T-helper 17 cell (primary cell): ENCODE measurements at places on chromosomes 4 and X.
A peak's percentile ranks its signal among the peaks of the same experiment; 100 is the strongest.

GRCh38 chrX:9324676-9325075, 140.2 kb upstream of the TBL1X start:
- no peak for DNase-seq

DNA sequence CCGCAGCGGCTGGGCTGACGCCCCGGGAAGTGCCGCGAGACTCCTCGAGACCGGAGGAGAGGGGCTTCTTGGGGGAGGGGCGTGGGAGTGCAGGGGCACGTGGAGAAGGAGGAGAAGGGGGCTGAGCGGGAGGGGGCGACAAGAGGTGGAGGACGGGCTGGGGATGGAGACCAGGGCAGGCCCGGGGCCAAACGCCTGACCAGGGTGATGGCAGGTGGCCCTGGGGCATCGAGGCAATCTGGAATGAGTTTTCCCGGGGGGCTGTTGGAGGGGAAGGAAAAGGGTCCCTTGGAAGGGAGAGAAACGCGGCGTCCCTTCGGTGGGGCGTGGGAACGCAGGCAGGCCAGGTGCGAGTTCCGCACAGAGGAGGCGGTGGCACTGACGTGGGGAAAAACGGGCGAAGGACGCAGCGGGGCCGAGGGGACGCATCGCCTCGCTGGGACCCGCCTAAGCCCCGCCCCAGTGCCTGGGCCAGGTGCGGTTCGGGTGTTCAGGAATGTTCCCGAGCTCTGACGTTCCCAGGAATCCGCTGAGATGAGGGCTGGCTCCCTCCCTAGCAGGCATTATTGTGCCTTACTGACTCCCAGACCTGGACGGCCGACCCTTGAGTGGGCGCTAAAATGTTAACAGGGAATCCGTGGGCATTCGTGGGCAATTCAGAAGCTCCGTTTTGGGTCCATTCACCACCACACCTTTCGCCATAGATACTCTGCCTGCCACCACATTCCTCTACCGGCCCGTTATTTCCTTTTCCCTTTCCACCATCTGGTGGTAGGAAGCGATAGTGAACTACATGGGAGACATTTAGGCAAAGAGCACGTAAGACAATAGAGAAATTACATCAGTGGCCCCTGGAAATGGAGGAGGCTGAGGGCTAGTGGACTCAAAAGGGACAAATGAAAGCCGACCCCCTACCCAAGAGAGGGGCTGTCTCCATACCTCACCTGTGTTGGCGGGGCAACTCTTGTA, 795 bp upstream of the SH3KBP1 start:
- DNase-seq = peak; percentile 33

- no peak for DNase-seq
These were observed 4.1 kb downstream of the FOXP3 start for GRCh38 chrX:49260221-49260985.

DNA sequence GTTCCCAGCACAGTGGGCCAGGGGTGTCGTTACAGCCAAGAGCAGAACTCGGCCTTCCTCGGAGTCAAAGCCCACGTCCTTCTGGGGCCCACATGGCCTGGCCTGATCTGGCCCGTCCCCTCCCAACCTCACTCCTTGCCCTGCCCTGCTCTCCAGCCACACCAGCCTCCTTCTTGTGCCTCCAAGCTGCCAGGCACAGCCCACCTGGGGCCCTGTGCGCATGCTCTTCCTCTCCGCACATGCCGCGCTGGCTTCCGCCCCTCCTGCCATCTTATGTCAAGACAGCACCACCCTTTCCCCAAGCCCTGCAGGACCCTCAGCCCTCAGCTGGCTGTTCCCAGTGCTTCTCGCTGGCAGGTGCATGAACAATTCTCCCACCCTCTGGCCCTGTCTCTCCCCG, 6.8 kb downstream of the HAUS7 start:
- no peak for DNase-seq

- no peak for DNase-seq
These were observed 666.4 kb upstream of the CPEB2 start for GRCh38 chr4:14335872-14336271.

DNA sequence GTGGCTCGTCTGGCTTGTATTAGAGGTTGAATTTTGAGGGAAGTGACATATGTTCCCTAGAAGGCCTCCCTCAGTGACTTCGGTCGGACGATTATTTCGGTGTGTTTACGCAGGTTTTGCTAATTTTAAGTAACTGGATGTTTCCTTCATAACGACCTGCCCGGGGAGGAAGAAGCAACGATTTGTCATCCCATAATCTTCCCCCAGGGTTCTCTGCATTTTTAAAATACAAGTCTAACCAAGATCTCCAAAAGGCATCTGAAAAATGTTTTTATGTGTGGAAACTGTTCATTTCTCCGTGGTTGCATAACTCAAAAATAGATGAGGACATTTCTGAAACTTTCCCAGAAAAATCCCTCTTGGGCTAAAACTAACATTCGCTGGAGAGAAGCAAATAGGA, 195.4 kb downstream of the SHOX start:
- DNase-seq = no peak

- DNase-seq = no peak
These were observed 85.6 kb downstream of the MANBA start for GRCh38 chr4:102675141-102675540.

DNA sequence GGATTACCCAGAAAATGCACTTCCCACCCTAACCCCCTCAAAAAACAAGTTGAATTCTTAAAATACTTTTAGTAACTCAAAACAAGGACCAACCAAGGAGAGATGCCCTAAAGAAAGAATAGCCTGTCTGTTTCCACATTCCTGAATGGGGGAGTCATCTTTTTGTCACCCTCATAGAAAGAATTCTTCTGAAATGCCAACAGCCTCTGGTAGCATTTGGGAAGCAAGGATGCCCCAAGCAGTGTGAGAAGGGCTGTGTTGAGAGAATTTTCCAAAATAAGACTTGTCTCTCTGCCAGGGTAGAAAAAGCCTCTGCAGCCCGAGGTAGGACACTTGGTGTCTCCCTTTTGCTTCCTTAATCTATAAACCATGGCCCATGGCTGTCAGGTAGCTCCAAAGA, 173.1 kb upstream of the VCX3A start:
- no peak for DNase-seq

DNA sequence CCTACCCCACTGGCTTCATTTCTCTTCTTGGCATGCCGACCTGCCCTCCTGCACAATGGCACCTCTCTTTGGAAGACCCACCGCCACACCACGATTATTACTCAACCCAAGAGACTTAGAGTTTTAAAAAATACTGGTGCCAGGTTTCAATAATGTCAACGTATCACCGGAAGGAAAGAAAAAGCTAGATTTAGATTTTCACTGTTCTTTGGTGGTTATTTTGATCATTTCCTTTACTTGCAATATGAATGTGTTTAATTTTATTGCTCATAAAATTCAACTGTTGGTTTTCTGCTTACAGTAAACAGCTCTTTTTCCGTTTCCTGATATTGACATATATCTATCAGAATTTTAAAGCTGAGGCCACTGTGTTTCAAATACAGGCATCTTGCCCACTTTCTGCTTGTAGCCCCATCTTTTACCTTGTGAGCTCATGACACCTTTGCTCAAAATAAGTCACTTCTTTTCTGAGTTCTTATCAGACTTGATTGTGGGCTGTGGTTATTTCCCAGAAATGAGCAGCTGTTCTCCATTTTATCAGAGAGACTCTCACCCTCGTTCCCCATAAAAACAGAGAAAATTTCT, 439.1 kb downstream of the INPP4B start:
- no peak for DNase-seq

DNA sequence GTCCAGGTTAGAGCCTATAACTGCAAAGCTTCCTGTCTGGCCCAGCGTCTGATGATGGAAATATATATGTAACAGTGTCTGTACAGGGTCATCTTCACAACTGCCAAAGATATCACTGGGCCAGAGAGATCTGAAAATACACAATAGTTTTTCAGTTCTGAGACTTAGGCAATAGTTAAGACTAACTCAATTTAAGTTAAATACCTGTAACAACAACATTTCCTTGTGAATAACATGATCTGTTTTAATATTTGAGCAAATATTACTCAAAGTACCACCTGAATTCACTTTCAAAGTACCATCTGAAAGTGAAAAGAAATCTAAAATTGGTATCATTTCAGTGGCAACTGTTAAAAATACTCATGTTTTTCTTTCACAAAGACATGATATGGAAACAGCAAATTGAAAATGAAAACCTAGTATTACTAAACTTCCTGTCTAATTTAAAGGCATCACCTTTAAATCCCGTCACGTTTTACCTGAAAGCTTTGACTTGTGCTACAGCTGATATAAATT, 9.6 kb downstream of the ZAR1 start:
- no peak for DNase-seq

- no peak for DNase-seq
These were observed 1.1 kb downstream of the MSL3 start for GRCh38 chrX:11759172-11759460.

- no peak for DNase-seq
These were observed 99.0 kb upstream of the TRPC3 start for GRCh38 chr4:122050841-122051240.

DNA sequence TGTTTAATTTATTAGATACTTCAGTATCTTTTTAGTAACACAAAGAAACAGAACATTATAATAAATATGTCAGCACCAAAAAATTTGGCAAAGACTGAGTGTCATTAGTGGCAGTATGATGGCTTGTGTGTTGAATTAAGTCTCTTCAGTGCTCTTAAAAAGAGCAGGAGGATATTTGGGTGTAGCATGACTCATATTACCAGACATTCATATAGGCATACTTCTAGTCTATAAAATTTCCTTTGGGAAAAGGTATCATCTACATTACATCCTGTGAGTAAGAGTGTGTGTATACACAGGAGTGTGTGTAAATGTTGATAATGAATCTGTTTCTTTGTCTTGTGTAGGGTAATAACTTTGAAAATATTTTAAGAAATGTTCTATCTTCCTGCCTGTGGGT, 135.7 kb downstream of the CNKSR2 start:
- DNase-seq = no peak

- DNase-seq = no peak
These were observed 28.1 kb upstream of the RASGEF1B start for GRCh38 chr4:81499840-81500239.

DNA sequence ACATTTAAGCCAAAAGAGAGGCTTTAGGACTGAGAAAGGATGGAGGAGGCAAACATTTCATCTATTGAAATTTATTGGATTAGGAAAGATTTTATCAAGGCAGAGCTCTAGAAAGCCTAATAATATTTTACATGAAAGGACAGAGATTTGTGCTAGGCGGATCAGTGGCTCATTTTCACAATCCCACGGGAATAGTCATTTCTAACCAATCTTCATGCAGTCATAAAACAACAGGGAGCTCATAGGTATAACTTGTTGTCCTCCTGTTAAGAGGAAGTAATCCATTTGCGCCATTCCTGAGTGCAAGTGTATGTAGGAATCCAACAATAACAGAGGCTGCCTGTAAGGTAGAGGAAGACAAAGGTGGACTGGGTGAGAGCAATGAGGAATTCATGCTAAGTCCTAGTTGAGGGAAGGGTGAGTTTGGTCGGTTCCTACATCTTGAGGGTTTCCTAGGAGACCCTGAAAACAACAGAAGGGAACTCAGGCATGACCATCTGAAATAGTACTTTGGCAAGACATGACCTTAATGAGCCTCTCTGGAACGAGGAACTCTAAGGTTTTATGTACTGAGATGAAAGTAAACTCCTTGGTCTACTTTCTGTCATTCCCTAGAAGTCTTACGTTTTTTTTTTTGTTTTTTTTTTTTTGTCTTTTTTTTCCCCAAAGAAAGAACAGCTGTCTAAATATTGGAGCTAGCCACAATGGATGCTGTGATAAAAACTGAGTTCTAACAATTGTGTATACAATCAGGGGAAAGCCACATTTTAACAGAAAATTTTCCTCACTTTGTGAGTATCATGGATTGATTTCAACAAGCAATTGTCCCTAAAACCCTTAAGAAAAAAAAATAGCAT, 89.7 kb downstream of the GEMIN8 start:
- no peak for DNase-seq

GRCh38 chrX:68868316-68868715, 39.5 kb downstream of the EFNB1 start:
- DNase-seq = no peak

DNA sequence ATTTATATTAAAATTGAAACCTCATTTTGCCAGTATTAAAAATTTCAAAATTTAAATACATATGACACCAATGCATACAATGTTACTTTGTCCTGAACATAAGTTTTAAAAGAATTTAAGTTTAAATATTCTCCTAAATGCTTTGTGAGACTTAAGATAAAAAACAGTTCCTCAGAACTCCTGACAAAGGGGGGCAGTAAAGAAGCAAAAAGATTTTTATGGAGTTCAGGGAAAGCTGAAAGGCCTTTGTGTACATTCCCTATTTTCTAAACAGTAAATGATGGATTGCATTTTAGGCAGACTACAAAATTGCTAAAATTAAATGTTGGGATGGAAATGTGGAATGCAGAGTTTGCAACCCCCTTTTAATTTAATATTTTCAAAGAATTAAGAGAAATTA, 81.7 kb downstream of the SNCA start:
- no peak for DNase-seq

DNA sequence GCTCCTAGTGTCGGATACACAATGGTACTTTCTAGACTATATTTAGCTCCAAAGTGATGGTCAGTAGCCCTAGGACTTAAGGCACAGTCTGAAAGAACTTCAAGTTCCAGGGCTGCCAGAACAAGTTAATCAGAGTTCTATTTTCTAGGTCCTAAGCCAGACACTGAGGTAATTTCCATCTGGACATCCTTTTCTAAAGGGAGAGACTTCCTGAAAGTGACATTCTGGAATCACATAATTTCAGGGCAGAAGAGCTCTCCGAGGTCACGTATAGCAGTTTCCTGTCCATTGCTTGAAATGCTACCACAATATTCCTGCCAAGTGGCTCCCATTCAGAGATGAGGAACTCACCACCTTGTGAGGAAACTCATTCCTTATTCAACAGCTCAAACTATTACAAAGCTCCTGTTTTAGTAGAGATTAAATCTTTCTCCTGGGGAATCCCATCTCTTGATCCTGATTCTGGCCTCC, 117.9 kb downstream of the COL25A1 start:
- DNase-seq = no peak

- DNase-seq = no peak
These were observed 593 bp downstream of the ELF4 start for GRCh38 chrX:130109429-130110378.

DNA sequence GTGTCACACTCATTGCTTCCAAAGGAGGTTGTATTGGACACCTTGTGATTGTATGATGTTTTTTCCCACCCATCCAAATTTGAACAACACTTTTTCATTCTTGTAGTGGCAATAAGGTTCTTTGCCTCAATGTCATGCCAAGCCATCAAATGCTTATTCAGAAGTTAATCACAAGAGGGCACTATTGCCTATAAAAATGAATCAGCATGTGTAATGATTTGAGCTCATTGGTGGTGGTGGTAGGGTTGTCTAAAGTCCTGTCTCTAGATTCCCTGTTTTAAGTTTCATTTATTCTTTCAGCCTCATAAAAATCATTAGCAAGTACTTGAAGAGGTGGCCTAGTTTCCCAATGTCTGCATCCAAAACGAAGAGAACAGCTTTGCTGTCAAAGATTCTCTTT, 37.0 kb downstream of the IRS4 start:
- no peak for DNase-seq
